ENCODE measurements at places on chromosomes 7 and 10.

GRCh38 chr10:118305730-118306129, 36.4 kb downstream of the FAM204A start:
- no peak for DNase-seq

- no peak for DNase-seq
Observed at GRCh38 chr10:21083861-21084260, 186.8 kb upstream of the NEBL start.

GRCh38 chr7:132846086-132846485, 235.8 kb downstream of the CHCHD3 start:
- no peak for DNase-seq

DNA sequence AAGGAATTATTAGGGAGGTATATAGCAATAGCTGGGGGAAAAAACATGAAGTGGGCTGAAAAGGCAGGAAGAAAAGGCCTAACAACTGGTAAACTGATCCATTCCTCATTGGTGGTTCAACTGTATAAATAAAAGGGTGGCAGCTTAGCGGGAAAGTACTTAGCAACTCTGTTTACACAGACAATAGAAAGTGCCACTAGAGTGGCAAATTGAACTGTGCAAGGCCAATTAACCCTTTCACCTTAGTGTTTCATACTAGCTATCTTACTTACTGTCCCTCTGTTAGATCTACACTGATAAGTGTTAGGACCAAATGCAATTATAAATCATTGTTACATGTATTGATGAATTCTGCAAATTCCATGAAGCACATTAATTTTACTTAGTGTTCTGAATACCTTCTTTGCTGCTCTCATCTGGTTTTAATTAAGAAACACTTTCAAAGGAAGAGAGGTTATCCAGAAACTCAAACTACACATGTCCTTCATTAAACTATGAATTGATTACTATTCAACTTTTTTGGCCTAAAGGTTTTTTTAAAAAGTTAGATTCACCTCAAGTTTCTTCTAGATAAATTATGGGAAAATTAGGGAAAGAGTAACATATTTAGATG, 28.0 kb downstream of the DNAJC1 start:
- DNase-seq = no peak

DNA sequence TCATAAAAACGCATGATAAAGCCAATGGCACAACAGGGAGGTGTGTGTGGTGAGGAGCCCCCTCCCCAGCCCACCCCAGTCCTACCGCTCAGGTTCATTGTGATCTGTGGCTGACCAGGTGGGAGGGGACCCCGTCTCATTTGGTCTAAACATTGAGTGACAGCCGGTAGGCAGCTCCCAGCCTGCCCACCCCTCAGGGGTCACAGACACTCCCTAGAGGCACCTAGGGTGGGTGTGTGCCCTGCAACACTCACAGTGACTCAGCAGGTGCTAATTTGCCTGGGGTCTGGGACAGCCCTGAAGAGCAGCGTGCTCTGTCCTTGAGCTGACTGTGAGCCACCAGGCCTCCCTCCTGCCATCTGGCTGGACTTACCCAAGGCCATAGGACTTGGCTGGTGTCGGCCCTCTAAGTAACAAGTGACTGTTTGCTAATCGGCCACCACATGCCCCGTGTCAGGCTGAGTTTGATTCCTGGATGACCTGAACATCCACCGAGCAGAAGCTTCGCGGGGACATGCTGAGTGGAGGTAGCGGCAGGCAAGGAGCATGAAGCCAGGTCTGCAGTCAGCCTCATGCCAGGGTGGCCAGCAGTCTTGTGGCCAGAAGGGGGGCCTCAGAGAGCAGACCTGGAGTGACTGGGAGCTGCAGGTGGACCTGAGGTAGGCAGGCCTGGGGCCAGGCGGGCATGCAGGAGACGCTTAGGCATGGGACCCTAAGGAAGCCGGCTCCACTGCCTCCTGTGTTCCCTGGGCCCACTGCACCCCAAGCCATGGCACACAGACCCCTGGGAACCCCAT, 282.3 kb upstream of the SHH start:
- DNase-seq = no peak

DNA sequence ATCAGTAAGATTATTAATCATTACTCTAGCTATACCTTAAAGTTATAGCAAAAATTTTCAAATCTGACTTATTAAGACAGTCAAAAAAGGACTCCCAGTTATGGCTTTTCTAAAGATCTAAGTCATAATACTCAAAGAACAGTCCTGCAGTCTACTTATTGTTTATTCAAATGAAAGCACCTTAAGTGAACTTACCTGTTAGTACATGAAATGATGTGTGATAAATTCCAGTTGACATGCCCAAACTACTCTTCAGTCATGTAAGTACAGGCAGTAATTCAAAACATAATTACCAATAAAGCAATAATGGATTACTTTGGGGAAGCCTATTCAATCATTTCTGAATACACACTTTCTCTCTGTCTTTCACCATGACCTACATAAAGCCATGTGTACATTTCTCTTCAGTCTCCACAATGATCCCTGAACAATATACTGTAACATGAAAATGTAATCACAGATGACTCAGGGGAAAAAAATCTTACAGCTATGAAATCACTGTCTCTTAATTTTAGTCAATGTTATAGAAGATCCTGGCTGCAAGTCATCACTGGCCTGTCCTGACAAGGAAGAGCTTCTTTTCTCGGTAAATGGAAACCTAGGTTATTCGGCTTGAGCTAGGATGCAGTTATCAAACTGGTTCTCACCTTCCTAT, 420.7 kb upstream of the LRRTM3 start:
- DNase-seq = peak; percentile 3

- peak; percentile 96 for DNase-seq
Observed at GRCh38 chr7:90474284-90475210, 5.1 kb downstream of the PTTG1IP2 start.

- DNase-seq = peak; percentile 48
Observed at GRCh38 chr7:129091484-129092002, 36.6 kb upstream of the TNPO3 start.

DNA sequence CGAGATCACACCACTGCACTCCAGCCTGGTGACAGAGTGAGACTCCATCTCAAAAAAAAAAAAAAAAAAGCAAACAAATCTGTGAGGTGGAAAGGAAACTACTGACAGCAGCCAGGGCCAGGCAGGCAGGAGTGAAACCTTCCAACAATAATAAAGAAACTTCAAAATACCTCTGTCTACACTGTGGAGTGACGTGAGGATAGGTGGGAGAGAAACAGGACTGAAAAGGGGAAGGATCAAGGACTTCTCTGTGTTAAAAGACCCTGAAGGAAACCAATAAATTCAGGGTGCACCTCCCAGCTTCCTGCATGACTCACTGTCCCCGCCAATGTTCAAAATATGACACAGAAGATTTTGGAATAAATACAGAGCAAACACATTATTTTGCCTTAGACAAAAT, 82.9 kb downstream of the KIAA1549 start:
- DNase-seq = no peak
